ENCODE measurements at places on chromosomes 4 and X. TPM values are rescaled to one million over a fixed set of nuclear protein-coding genes. Genes with fewer than 3 reads are reported as not detected.

DNA sequence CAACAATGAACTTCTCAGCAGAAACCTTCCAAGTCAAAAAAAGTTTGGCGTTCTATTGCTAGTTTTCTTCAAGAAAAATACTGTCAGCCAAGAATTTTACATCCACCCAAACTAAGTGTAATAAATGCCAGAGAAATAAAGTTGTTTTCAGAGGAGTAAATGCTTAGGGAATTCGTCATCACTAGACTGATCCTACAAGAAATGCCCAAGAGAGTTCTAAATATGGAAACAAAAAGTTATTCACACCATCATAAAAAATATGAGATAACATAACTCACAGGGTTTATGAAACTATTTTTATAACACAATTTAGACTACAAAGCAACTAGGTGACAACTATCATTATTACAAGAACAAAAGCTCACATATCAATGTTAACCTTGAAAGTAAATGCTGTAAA, 259.5 kb upstream of the GABRA2 start:
- no peaks in the 10 kb centered on the region for H3K27me3 ChIP-seq
- H3K36me3 ChIP-seq: no peaks in the 10 kb centered on the region
- H3K4me3 ChIP-seq: no peak overlapping the region
- no peaks in the 10 kb centered on the region for H3K4me1 ChIP-seq
- no peak for DNase-seq

- no peaks in the 10 kb centered on the region for H3K4me1 ChIP-seq
- H3K27ac ChIP-seq: no peak overlapping the region
- H3K36me3 ChIP-seq: no peaks in the 10 kb centered on the region
- DNase-seq: no peak
- H3K27me3 ChIP-seq: no peaks in the 10 kb centered on the region
- H3K4me3 ChIP-seq: no peak overlapping the region
Observed at GRCh38 chr4:8770518-8771257, 101.0 kb downstream of the HMX1 start.

The NAAA gene
- 36.5 TPM for total RNA-seq

The SPATA4 gene
- total RNA-seq: not detected

GRCh38 chr4:153474251-153474650, 8.1 kb downstream of the TMEM131L start:
- DNase-seq: no peak
- H3K36me3 ChIP-seq: peaks cover 69% of the 10 kb centered on the region
- peaks cover 80% of the 10 kb centered on the region for H3K4me1 ChIP-seq
- no peaks in the 10 kb centered on the region for H3K27me3 ChIP-seq

The CFAP99 gene
- total RNA-seq: not detected

The SMR3A gene
- not detected for total RNA-seq

The TLR6 gene
- 4.4 TPM for total RNA-seq

The ALB gene
- not detected for total RNA-seq
